ENCODE measurements at places on chromosomes 11 and 22. TPM values are rescaled to one million over a fixed set of nuclear protein-coding genes. Genes with fewer than 3 reads are reported as not detected.

GRCh38 chr22:24133187-24133965 is 47.9 kb upstream of the SUSD2 start:
- DNase-seq = peak; percentile 82

GRCh38 chr11:119336744-119337469 is 2.6 kb downstream of the RNF26 start:
- DNase-seq = peak; percentile 38

- no peak for DNase-seq
Measured at GRCh38 chr11:116642902-116643301, 129.9 kb downstream of the BUD13 start.

DNA sequence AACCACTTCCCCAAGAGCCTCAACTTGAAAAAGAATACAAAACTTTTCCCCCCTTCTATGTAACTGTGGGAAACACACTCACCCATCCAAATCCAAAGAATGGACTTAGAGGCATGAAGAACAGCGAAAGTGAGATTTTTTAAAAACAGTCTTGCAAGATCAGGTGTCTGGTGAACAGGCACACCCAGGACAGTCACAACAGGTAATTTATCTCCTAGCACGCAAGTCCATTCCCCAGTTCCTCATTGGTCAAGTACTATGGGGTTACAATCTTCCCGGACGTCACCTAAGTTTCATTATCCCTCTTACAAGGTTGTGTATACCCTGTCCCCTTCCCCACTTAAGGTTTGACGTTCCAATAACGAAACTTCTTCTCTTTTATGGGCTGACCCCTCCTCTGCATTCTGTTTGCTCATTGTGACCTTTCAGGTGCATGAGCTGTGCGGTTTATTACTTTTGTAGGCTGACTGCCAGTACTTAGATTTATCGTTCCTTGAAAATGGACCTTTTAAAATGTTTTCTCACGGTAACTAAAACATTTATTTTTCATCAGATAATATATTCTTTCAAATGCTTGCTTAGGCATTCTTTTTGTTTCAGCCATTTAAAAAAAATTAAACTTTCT is 1401.9 kb downstream of the FAM181B start:
- no peak for DNase-seq

DNA sequence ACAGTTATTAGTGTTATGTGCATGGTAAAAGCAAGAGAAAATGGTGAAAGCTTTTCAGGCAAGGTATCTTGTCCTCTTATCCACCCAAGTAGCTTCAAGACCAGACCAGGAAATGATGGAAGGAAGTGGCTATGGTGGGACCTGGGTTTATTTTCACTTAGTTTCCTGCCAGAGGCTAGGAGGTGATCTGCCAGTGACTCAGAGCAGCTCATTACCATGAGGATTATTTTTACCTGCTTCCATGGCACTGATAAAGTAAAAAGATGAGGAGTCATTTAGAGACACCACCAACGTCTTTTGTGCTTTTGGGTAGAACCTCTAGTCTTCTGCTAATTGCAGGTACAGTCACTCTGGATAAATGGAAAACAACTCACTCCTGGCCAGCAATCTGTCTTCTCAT is 339.9 kb upstream of the KIRREL3 start:
- DNase-seq = no peak

DNA sequence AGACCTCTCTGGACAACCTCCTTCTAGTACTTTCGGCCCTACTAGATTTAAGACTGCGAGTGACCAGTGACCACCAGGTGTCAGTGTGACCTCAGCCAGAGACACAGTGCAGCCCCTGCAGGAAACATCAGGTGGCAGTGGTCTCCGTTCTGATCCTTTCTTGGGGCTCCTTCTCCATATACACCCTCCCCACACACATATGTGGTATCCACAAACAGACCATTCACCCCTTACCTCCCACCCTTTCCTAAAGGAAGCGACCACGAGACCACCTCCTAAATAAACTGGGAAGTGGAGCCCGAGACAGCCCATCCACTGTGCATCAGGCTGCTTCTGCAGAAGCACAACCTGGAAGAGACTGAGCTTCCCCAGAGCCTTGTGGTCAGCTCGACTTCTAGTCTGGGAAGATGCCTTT is 38.5 kb upstream of the CYP2D6 start:
- DNase-seq = no peak

DNA sequence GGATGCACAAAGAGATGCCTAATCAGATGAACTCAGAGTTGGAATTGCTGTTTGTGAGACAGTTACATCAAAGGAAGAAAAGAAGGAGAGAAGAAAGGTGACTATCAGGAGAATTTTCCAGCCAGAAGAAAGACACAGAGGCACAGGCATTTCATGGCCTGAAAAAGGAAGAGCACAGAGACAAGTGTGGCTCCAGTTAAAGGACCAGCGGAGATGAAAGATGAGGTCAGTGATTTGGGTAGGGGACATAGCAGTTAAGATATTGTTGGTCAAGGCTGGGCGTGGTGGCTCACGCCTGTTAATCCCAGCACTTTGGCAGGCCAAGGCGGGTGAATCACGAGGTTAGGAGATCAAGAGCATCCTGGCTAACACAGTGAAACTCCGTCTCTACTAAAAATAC is 3.4 kb upstream of the ZNF280A start:
- no peak for DNase-seq

GRCh38 chr11:112989198-112989597 is 28.0 kb downstream of the NCAM1 start:
- DNase-seq = no peak

DNA sequence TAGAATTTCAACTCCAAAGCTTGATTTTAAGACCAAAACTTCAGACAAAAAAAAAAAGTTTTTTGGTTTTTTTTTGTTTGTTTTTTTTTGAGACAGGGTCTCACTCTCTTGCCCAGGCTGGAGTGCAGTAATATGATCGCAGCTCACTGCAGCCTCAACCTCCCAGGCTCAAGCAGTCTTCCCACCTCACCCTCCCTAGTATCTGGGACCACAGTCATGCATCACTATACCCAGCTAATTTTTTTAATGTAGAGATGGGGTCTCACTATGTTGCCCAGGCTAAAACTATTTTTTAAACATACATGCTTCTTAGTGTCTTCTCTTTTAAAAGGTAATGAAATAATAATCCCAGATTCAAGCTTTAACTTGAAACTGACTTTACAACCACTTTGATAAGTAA is 35.4 kb upstream of the GRK2 start:
- no peak for DNase-seq

DNA sequence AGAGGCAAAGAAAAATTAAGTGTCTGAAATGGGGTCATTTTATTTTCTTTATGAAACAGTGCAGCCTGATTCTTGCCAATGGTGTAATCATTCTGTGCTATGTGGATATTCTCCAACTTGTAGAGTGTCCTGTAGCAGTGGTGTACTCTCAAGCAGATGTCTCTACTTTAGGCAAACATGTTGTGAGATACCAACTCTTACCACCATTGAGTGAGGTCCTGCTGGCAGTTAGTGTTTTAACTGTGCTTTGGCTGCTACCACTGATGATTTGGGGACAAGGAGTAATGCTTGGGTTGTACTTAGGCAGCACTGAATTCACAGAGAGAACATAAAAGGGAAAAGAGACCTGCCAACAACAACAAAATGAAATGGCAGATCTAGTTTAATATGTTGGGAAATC is 122.5 kb downstream of the APIP start:
- DNase-seq = no peak

GRCh38 chr11:63250162-63251050 is 7.0 kb upstream of the SLC22A25 start:
- DNase-seq = no peak

DNA sequence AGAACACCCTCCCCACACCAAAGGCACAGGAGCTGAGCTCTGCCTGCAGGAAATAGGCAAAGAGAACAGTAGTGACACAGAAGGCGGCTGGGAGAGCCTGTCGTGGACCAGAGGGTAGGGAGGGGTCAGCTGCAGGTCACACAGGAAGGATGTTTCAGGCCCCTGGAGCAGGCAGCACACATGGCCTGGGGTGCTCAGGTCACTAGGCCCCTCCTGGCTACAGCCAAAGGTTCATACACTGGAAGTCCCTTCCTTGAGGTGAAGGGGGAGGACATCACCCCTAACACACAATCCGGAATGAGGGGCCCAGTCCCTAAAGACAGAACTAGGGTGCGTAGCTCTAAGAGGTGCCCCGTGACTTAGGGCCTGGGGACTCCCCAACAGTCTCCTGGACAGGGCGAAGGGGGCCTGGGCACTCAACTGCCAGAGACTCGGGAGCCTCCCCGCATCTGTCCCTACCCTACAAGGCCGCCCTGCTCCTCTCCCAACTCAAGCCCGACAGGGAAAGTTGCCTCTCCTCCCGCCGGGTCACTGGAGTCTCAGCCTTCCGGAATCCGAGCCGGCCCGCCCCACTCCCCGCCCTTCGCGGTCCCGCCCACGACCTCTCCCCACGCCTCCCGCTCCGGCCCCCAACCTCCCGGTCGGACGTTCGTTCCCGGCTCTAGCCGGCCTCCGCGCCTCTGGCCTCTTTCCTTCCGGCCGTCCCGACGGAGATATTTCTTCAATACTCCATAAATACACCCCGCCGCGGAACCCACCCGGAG is at the start of gene CYB5R2:
TSS of gene CYB5R2 (minus strand) at position 541 of the 764 bp plus-strand sequence. CDS start 675 bp downstream, outside the sequence.
- DNase-seq = peak; percentile 86

DNA sequence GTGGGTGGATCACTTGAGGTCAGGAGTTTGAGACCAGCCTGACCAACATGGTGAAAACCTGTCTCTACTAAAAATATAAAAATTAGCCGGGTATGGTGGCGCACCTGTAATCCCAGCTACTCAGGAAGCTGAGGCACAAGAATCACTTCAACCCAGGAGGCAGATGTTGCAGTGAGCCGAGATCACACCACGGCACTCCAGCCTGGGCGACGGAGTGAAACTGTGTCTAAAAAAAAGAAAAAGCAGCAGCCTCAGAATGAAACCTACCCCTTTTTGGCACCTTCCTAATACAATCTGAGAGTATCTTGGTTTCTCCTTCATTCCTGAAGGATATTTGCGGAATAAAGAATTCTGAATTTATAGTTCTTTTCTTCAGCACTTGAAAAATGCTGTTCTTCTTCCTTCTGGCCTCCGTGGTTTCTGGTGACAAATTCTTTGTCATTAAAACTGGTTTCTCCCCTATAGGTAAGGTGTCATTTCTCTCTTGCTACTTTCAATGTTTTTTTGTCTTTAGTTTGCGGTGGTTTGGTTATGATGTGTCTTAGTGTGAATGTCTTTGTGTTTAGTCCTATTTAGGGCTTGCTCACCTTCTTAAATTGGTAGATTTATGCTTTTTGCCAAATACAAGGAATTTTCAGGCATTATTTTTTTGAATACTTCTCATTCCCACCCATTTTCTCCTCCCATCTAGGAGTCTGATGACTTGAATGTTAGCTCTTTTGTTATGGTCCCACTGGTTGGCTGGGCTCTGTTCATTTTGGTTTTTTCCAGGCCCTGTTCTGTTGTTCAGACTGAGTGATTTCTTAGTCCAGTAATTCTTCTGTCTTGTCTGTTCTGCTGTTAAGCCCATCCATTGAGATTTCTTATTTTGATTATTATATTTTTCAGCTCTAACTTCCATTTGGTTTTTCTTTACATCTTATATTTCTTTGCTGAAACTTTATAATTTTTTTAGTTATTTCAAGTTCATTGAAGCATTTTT is 15.4 kb downstream of the ASRGL1 start:
- DNase-seq = no peak

GRCh38 chr11:32643526-32643925 is 59.9 kb downstream of the EIF3M start:
- no peak for DNase-seq

DNA sequence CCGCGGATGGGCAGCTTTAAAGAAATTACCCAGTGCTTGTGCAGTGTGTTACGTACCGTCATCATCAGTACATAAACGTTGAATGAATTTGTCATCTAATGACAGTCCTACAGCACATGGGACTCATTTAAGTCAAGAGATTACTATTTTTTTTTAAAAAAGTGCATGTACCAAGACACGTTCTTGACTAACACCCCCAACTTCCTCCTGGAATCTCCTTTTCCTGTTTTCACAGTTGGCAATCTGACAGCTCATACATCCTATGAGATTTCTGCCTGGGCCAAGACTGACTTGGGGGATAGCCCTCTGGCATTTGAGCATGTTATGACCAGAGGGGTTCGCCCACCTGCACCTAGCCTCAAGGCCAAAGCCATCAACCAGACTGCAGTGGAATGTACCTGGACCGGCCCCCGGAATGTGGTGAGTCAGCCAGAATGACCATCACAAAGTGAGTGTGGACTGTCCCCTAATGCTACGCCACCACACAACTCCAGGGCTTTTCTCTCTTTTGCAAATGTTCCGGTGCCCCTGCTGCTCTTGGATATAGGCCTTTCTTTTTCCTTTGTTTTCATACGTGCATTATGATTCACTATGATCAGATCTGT is 162.0 kb upstream of the SORL1-AS1 start:
- DNase-seq = no peak

- DNase-seq = no peak
Measured at GRCh38 chr22:41847300-41847699, 14.4 kb downstream of the SREBF2 start.

DNA sequence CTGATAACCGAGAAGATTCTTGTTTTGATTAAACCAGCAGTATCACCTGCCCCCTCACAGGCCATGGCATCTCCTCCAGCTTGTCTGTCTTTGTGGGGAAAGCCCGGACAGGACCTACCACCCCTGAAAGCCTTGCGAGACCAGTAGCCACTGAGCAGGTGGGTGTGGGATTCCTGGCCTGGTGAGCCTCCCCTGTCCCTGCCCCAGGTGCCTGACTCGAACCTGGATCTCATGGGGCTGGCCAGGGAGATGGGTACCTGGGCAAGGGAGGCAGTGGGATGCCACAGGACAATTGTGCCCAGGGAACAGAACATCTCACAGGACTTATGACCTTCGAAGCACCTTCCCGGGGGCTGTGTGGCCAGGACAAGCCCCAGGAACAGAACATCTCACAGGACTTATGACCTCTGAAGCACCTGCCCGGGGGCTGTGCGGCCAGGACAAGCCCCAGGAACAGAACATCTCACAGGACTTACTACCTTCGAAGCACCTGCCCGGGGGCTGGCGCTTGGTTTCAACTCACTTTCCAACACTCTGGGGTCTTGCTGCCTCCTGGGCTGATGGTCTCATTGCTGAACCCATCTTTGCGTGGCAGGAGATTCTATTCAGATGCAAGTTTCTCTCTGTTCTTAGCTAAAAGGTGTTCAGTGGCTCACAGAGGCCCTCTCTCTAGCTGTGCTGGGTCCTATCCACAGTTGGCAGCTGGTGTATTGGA is 854.5 kb downstream of the BRD1 start:
- DNase-seq = no peak

The HEPN1 gene
- total RNA-seq = not detected

The C11orf21 gene
- 6.5 TPM for total RNA-seq

The MAPK8IP1 gene
- 6.4 TPM for total RNA-seq

The CRACR2B gene
- total RNA-seq = 34.3 TPM

The C22orf31 gene
- not detected for total RNA-seq

The GPHA2 gene
- not detected for total RNA-seq

The CNTN5 gene
- total RNA-seq = not detected

The MCHR1 gene
- not detected for total RNA-seq

The CCND1 gene
- 283 TPM for total RNA-seq
